ENCODE measurements at places on chromosomes 2 and 18. TPM values are rescaled to one million over a fixed set of nuclear protein-coding genes. Genes with fewer than 3 reads are reported as not detected.

DNA sequence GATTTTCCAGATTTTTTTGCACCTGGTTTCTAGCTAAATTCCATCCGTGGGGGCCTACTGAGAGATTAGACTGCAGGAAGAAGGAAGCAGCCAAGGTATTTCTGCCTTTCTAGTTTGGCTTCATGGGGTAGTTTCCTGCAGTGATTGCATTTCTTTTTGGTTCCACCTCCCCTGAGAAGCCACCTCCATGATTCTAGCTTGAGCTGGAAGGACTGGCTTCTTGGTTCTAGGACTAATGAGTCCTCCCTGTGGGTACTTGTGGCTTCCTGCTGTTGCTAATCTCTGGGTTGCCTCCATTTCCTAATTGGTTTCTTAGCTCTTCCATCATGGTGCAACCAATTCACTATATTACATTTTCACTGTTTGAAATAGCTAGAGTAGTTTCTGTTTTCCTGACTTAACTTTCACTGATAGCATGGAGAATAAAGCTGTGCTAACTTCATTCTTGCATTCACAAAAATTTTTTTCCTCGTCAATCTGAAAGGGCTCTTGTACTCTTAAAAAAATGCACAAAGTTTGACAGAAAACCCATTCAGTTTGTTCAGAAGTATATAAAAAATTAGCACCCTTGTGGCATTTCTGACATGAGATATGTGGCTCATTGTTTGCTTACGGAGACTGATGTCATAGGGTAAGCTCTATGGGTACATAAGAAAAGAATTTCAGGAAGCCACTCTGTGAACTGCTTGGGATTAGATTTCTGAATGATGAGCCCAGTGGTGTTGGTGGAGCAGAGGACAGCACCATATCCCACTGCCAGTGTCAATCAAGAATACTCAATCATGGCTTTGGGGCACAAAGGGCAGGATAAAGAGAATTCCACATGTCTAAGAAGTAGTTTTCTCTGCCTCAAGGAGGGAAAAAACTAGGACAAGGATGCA, 242.8 kb upstream of the RBMS1 start:
- DNase-seq = no peak

DNA sequence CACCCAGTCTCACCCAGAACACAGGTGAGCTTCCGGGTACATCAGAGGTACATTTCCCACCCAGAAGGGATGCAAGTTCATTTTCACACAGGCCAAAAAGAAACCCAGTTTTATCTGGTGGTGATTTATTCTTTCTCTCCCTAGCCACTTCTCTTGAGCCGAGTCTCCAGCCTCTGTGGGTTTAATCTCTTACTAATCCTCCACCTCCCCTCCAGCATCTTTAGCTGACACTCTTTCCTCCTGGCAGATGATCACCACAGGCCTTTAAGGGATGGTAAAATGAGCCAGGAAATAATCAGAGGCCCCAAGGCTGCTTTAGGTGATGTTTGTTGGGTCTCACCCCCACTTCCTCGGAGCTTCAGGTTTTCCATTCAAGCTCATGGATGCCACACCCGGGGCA, 145.7 kb upstream of the DLX2 start:
- no peak for DNase-seq

DNA sequence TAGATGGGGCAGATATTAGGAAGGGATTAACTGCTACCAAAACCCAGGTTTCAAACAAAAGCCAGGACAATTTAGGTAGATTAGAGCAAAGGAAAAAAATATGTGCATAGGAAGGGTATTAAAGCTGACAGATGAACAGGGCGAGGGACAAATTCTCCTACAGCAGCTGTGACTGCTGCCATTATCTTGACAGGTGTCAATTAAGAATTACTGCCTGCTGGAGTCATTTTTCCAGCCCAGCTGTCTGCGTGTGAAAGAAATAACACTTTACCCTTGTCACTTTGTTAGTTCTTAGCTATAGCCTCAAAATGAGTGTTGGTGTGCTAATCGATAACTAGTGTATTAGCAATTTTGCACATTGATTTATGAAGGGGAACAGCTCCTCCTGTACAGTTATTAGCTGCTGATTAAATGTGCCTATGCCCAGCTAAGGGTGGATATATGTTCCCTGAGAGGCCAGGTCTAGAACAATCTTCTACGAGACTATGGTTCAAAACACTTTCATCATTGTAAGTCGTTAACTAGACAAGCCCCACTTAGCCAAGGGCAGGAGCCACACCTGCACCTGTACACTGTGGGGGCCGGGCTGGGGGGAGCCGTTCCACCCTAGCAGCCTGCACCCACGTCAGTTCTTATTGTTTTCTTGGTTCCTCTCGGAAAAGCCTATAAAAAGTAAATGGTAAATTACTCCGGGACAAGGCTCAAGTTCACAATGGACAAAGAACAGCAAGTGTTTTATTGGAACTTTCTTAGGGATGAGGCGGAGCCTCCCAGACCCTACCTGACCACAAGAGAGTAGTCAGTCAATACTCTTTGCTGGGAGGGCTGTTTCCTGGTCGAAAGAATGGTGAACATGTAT, 7.7 kb downstream of the TSHZ1 start:
- DNase-seq = no peak

Gene RAB11FIP5
- total RNA-seq = 4.7 TPM

DNA sequence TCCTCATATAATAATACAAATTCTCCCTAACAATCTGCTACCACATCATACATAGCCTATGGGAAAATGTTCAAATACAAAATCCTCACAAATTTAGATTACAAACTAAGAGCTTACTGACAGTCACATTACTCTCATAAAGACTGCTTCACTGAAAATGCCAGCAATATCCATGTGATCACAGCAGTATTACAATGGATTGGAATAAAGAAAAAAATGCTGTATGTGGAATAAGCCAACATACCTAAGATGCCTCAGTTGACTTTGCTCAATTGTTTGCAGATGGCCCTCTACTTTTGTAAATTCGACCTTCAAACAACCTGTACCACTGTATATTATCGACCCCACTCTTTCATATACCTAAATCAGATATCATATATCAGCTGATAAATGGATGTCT, 88.7 kb downstream of the DYM start:
- DNase-seq = no peak

DNA sequence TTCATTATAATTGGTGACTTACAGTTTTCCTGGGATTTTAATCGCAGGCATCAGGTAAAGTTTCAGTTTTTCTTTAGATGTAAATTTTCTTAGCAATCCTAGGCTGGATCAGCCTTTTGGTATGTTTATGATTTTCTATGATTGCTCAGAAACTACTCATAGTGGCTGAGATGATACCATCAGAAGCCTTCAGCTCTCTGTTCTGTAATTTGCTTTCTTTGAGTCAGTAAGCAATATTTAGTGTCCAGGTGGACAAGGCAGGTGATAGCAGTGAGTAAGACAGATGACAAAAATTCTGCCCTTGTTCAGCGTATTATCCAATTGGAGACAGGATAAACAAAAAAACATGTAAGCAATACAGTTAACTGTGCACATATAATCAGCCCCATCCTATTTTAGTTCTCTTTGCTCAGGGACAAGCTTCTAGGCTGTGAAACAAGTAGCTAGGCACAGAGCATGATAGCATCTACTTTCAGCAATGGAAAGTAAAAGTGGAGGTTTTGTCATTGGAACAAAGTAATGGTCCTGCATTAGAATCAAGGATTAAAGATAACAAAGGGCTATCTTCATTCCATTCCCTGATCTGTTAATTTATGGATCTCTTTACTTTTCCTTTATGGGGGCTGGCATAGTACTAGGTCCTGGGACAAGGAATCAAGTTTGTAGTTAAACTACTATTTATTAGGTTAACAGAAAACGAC, 100.8 kb downstream of the EPC2 start:
- DNase-seq = no peak

- DNase-seq = no peak
Observed at GRCh38 chr2:217551252-217551899, 451.4 kb downstream of the TNS1 start.

DNA sequence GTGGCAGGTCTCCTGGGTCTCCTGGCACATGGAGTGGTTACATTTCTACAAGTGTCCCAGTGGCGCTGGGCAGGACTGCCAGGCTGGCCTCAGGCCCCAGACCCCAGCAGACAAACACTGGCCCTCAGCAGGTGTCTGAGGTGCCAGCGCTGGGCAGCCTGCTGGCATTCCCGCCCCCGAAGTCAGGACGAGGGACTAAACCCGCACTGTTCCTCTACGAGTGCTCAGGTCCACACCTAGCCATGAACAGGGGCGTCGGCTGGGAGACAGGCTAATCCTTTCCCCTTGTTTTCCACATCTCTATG, 12.8 kb downstream of the SNED1 start:
- no peak for DNase-seq

DNA sequence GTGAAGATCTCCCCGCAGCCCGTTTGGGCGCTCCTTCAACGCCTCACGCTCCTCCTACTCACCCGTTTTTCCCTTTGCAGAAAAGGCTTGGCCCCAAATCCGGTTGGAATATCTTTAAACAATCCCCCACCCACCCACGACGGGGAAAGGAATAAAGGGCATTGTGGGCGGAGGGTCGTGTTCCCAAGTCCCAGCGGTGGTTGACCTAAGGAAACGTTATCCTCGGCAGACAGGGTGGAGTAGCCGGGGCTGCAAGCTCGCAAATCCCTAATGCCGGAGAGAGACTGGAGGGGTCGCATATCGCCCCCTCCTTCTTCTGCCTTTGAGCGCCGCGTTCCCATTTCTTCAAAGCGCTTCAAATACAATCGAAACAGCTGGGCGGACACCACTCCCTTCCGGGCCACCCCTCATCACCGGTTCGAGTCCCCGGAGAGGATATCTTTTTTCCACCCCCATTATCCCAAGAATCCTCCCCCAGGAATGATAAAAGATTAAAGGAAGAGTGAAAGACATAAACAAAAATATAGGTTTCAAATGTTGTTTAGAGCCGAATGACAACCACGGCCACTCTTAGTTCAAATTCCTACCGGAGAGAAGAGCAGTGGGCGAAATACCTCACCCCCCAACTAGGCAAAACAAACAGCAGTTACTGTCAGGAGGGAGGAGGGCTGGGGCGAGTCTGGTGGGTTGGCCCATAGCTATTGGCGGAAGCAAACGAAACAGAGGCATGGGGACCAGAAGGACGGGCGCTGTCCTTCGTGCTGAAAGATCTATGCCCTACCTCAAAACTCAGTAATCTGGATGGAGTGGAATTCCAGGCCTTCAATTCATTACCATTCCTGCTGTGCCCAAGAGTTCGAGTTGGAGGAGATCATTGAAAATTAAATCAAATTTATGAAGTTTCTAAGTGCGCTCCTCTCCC, 2.8 kb upstream of the GAD1 start:
- no peak for DNase-seq

Gene AQP4
- not detected for total RNA-seq

DNA sequence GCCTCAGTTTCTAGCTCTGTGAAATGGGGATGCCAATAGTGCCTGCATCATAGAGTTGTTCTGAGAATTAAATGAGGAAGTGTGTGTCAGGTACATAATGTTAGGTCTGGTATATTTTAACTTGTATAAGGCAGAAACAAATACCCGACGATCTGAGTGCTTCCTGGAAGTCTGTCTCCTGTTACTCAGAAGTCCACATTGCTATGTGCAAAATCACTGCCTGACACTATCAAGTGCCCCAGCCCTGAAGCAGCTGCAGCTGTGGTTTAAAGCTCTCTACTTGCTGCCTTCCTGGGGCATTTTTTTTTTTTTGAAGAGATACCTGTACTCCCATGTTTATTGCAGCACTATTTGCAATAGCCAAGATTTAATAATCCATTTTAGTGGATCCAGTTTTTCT, 125.3 kb downstream of the SLC4A3 start:
- no peak for DNase-seq

- DNase-seq = no peak
Observed at GRCh38 chr18:39872651-39873050, 2082.4 kb upstream of the PIK3C3 start.

Gene M1AP
- not detected for total RNA-seq

DNA sequence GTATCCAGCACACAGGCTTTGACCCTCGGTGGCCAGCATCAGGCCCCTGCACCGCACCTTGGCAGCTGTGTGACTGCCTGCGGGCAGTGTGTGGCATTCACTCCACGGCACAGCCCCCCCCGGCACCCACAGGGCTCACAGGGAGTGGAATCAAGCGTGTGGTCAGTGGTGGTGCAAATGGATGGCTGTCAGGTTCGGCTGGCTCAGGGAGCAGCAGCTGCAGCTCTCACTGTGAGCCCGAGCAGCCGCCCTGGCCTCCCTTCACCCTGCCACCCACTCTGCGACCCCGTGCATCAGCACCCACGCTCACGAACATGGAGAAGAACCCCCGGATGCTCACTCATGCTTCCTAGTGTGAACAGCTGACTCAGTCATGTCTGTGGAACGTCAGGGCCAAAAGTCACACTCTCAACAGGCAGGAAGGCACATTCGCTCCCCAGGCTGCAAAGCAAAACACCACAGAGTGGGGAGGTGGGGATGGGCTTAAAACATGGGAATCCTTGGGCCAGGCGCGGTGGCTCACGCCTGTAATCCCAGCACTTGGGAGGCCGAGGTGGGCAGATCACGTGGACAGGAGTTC, 41.5 kb upstream of the GPC1 start:
- no peak for DNase-seq

- DNase-seq = no peak
Observed at GRCh38 chr18:30132959-30133358, 909.6 kb downstream of the DSC3 start.

DNA sequence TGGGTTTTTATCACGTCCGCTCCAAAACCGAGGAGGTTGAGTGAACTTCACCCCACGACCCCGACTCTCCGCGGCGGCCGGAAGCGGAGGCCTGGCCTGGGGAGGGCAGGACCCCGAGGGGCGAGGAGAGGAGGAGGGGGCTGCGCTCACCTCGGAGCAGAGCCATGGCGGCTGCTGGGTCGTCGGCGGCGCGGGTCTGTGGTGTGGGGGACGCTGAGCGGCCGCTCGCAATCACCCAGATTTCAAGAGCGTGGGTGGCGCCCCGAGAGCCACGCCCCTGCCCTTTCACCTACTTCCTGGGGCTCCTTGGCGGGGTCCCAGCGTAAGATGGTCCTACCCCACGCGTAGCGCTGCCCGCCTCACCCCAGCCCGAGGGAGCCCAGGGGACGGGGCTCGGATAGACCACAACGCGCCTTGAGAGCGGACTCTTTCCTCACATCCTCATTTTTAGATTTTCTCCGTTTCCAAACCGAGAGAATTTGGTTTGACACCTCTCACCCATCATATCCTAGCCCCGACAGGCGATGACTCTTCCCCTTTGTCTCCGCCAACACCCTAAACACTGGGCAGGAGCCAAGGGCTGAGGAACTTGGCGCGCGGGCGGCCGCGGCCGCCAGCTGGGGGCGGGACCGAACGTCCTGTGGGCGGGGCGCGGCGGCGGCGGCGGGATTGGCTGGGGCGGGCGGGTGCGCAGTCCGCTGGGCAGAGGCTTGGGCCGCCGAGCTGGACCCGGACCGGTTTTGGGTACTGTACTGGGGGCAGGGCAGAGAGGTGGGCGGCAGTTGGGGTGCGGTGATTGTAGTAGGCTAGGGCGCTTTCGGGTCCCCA, at the start of gene ACAA2:
Gene ACAA2, minus strand, starts transcription at position 215 of the 828 bp plus-strand sequence. Its CDS starts 49 bp downstream, at position 166.
- DNase-seq = peak; percentile 53

GRCh38 chr18:39360072-39360471, 1794.5 kb upstream of the CELF4 start:
- no peak for DNase-seq

GRCh38 chr18:74083557-74083952, 64.1 kb downstream of the FBXO15 start:
- DNase-seq = no peak

- DNase-seq = no peak
Observed at GRCh38 chr2:38323623-38324022, 53.5 kb downstream of the ATL2 start.

- peak; percentile 27 for DNase-seq
Observed at GRCh38 chr18:79067611-79068010, 1.6 kb upstream of the ATP9B start.

- DNase-seq = no peak
Observed at GRCh38 chr2:173896755-173897154, 68.4 kb downstream of the SP3 start.
